Gastroesophageal sphincter (tissue), 4 donors: ENCODE measurements at places on chromosomes 7 and 10.
A peak's percentile ranks its signal among the peaks of the same experiment; 100 is the strongest.

DNA sequence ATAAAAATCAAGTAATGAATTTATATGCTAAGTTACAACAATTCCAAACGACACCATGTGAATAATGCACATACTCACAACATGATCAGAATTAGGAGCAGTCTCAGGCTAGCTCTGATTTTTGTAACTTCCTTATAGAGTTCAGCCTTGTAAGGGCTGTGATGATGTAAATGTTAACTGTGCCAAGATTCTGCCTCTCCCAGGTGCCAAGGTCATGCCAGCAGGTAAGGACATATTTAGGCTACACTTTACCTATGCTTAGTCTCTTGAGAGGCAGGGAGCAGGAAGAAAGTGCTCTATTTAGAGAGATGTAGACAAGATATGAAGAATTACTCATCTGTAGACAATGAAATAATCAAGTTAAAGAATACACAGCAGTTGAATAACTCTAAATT is 53.6 kb upstream of the AGR3 start:
- no peak for ATAC-seq

GRCh38 chr7:92375013-92375412 is 72.3 kb upstream of the GATAD1 start:
- no peak for ATAC-seq

DNA sequence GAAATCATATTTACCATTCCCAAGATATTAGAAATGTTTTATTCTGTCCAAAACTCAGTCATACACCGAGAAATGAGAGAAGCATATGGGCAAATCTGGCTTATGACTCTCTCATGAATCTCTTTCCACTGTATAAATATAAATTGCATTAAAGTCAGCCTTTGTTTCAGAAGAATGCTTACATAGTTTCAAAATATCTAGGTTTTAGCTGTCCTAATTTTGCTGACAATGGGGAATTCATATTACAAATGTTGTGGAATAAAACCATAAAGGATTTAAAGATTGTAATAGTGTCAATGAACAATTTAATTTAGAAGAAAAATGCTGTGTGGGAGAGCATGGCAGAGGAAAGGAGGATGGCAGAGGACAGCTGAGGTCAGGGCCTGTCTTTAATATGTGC is 185.0 kb upstream of the THSD7A start:
- no peak for ATAC-seq

DNA sequence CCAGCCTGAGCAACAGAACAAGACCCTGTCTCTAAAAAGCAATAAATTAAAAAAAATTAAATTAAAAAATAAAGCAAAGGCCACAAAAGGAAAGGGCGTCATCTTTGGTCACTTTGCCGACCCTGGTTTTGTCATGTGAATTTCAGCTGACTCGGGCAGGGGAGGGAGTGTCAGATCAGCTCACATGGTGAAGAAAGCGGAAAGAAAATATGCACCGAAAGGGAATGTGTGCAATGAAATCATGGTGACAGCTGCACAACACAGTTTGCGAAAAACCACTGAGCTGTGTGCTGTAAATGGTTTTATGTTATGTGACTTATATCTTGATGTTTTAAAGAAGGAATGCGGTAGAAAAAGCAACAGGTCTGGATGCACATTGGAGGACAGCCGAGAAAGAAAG is 39.8 kb downstream of the RCC1L start:
- ATAC-seq: no peak

GRCh38 chr7:44292876-44293560 is 32.4 kb downstream of the CAMK2B start:
- no peak for ATAC-seq

GRCh38 chr10:105183536-105183935 is 542.4 kb downstream of the SORCS3 start:
- ATAC-seq: no peak

- no peak for ATAC-seq
Measured at GRCh38 chr10:70466951-70467350, 11.6 kb upstream of the PALD1 start.

- ATAC-seq: no peak
Measured at GRCh38 chr10:2342206-2342605, 604.9 kb upstream of the ADARB2 start.

DNA sequence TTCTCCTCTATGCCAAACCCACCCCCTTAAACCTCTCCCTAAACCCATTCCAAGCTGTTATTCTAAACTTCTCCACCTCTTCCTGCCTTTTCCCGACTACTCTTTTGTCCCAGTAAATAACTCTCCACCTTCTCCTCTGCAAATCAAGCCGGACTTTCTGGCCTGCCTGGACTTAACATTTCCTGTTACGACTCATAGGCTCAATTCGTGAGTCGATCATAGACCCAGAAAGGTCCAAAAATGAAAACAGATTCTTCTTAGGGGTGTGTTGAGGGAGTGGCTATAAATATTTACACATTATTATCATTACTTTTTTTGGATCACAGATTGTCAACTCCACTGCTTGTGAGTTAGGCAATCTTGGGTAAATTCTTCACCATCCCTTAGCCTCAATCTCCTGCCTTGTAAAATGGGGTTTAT is 59.0 kb upstream of the HABP2 start:
- ATAC-seq: peak; percentile 40

DNA sequence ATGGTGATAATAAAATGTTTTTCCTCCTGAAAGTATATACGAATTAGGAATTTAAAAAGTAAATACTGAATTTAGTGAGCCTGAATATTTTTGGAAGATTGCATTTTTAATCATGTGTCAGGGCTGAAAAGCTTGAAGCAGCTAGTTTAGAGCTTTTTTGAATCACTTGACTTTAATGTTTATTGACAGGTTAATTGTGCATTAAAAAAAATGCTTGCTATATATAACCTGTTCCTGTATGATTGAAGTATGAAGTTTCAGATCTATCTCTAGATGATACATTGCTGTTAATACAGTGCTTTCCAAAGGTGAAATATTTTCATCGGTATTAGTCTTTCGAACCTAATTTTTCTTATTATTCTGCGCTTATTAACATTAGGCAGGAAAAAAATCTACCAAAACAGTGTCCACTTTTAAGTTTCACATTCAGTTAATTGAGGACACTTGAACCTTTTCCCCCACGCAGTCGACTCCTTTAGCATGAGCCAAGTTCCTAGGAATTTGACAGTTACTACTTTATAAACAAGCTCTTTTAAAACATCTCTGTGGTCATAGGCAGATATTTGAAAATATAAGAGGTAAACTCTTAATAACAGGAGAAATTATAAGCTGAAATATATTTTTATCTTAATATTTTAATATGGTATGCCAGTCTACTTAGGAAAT is 187.1 kb downstream of the MLLT10 start:
- no peak for ATAC-seq

GRCh38 chr10:118457824-118458428 is 115.8 kb upstream of the FAM204A start:
- ATAC-seq: no peak

- no peak for ATAC-seq
Measured at GRCh38 chr10:98326621-98327027, 58.6 kb upstream of the LOXL4 start.

DNA sequence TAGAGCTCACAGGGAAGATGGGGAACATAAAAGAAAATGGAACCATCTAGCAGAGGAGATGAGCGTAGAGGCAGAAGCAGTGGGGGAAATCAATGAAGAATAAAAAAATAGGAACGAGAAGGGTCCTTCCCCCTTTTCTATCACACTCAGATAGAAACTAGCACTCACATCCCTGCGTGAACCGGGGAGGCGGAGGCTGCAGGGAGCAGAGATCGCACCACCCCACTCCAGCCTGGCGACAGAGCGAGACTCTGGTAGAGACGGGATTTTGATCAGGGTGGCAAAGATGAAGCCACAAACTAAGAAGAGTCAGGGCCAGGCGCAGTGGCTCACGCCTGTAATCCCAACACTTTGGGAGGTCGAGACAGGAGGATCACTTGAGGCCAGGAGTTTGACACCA is 64.7 kb upstream of the ECHDC3 start:
- ATAC-seq: no peak

DNA sequence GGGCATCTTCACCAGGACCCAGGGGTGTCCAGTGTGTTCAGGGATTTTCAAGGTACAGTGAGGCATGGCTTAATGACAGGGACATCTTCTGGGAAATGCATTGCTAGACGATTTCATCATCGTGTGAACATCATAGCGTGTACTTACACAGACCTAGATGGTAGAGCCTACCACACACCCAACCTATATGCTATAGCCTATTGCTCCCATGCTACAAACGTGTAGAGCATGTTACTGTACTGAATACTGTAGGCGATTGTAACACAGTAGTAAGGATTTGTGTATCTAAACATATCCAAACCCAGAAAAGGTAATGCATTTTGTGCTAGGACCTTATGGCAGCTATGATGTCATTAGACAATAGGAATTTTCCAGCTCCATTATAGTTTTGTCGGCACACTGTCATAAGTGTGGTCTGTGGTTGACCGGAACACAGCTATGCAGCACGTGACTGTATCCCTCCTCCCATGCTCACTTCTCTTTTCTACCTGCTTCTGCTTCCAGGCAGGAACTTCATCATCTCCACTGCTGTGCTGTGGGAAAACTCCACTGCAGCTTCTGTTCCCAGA is 416.2 kb upstream of the NFE2L3 start:
- ATAC-seq: peak; percentile 33

- ATAC-seq: no peak
Measured at GRCh38 chr7:2170576-2171521, 61.9 kb downstream of the MAD1L1 start.

GRCh38 chr10:89793649-89794254 is 92.4 kb downstream of the KIF20B start:
- peak; percentile 43 for ATAC-seq

GRCh38 chr7:30266686-30267085 is 17.7 kb upstream of the ZNRF2 start:
- ATAC-seq: no peak

DNA sequence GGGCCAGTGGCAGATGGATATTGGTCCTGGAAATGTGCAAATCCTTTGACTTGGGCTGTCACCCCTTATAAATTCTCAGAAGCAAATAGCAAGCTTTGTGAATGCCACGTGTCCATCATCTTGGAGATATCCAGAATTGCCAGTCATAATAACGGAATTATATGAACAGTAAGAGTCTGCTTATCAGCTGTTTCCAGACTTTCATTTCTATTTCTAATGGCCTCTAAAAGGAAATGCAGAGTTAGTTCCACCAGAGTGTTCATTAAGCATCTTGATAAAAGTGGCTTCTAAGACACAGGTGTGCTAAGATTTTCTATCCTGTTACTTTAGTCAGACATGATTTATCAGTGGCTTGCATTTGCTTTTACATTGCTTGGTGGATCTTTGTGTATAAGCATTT is 87.4 kb downstream of the RAMP3 start:
- no peak for ATAC-seq

DNA sequence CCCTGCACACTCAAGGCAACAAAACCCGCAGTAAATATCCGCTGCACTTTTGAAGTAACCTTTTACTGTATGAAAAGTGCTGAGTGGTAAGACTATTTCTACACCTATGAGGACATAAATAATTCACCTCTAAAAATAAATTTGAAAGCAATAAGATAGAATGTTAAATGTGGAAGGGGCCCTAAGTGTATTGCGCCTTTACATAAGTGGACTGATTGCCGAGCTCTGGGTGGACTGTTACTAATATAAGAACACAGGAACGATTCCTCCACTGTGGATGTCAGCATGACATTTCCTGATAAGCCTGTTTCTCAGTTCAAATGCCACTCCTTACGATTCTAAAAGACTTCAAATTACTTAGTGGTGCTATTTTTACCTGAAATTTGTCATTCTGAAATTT is 192.0 kb upstream of the PTN start:
- ATAC-seq: no peak
